Dorsolateral prefrontal cortex (tissue), 122 donors: ENCODE measurements at places on chromosomes 11 and 22.

DNA sequence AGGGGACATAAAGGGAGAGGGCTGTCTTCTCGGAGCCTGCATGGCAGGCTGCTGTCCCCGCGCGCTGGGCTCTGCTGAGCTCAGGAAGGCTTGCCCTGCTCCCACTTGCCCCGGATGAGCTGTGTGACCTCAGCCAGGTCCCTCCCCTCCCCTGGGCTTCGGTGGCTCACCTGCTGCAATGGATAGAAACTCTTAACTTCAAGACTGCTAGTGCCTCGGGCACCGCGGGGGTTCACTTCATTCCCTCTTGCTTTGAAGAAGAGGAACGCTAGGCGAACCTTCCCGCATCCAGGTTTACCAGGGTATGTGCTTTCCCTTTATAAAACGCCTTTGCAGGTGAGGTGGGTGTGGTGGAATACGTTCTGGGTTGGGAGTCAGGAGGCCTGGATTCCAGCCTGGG, 115.0 kb downstream of the PHF21B start:
- DNase-seq: no peak

GRCh38 chr11:76269247-76269646, 62.9 kb upstream of the WNT11 start:
- DNase-seq: no peak

GRCh38 chr11:22807855-22808570, 21.6 kb downstream of the SVIP start:
- DNase-seq: no peak

DNA sequence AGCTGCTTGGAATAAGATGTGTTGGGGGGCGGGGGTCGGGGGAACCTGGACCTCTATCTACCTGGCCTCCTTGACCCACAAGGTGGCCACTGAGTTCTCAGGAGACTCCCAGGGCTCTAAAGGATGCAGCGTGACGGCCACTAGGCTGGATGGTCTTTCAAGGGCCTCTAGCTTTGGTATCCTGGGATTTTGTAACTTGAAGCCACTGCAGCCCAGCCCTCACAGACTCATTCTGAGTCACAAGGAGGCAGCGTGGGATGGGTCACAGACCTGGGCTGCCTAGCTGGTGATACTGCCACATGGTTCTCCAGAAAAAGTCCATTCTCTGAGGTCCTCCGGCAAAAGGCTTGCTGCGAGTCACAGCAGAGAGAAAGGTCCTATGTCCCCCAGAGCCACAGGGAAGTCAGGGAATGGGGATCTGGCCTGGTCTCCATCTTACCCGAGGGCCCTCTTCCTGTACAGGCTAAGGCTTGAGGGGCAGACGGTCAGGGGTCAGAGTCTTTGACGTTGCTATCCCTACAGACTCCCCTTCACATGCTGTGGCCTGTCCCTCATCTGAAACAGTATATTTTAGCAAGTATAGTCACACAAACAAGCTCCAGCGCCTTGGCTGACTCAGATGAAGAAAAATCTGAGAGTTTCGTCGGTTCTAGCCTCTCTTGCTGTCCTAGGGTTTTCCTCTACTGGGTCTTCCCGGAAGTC, 52.4 kb downstream of the KCNC1 start:
- no peak for DNase-seq

- no peak for DNase-seq
Measured at GRCh38 chr11:122045181-122045586, 70.8 kb downstream of the BLID start.

GRCh38 chr11:63507511-63507910, 1.6 kb downstream of the LGALS12 start:
- DNase-seq: no peak

DNA sequence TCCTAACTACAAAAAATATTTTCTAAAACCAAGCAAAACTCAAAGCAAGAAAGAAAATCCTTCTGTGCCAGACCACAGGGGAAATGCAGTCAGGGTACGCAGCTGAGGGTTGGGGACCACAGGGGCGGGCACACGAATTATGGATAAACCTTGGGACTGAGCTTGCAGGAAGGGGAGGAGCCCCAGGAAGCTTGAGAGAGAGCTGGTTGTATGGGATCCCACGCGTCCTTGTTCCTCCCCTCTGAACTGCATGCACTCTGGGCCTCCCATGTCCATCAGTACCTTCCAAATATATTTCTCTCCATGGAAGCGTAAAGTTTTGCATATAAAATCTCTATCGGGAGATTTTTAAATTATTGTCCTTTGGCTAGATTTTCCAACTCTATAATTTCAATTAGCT, 673.4 kb downstream of the TBC1D22A start:
- no peak for DNase-seq

GRCh38 chr11:65309006-65309405, 5.7 kb upstream of the CDC42EP2 start:
- DNase-seq: no peak

DNA sequence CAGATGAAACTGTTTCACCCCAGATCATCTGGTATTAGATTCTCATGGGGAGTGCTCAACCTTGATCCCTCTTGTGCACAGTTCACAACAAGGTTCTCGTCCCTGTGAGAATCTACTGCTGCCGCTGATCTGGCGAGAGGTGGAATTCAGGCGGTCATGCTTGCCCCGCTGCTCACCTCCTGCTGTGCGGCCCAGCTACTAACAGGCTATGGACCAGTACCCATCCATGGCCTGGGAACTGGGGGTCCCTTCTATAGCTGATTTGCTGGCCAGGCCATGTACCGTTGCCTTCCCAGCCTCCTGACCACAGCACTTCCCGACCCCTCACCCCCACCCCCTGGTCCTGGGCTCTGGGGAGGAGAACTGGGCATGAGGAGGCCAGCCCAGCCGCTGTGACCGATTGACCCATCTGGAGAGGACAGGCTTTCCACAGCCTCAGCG, 2.6 kb downstream of the PHLDA2 start:
- no peak for DNase-seq

GRCh38 chr11:43632181-43632580, 48.4 kb upstream of the HSD17B12 start:
- DNase-seq: no peak

GRCh38 chr22:48919187-48919590, 908.5 kb downstream of the BRD1 start:
- no peak for DNase-seq

- DNase-seq: no peak
Measured at GRCh38 chr11:1669546-1670218, 27.3 kb upstream of the KRTAP5-6 start.

GRCh38 chr11:113398669-113399430, 11.3 kb downstream of the ANKK1 start:
- DNase-seq: no peak

DNA sequence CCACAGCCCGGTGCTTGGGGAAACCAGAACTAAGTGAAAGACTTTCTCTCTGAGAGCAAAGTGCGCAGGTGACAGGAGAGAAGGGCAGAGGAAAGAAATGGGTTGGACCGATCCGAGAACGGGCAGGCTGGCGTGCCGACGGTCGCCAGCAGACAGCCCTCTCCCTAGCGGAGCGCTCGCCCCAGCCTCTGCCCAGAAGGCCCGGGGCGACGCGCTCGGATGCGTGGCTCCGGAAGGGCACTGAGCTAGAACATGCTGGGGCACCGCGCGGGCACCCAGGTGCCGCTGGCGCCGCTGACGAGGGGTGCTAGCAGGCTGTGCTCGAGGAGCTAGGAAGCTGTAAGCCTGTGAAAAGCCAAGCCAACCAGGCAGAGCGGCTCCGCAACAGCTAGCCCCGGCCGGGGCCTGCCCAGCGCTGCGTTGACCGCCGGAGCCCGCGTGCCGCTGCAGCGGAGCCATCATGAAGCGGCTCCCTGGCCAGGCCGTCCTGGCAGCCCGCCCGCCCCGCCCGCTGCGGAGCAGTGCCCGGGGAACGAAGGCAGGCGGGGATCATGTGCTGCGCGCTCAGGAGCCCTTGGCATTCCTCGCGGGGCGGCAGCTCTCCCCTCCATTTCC, 22.1 kb upstream of the RRAS2 start:
- DNase-seq: peak; percentile 80
